ENCODE measurements at places on chromosomes 1 and 21.

- DNase-seq, result no peak
Observed at GRCh38 chr1:1614204-1614953, 921 bp upstream of the MIB2 start.

DNA sequence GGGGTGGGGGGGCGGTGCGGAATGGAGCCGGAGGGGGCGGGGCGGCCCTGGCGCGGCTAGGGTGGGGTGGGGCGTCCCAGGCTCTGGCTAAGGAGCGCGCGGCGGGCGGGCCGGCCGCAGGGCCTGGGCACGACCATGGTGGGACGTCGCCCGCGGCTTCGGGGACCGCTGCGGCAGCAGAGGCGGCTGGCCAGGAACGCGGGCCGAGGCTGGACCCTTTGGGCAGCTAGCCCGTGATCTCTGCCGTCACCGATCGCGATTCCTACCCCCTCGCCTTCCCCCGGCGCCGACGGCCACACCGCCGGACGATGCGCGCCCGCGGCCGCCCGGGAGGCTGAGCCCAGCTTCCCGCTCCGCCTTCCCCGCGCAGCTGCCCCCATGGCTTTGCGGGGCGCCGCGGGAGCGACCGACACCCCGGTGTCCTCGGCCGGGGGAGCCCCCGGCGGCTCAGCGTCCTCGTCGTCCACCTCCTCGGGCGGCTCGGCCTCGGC lies at the start of gene MAP3K21:
Gene MAP3K21, plus strand, starts transcription at position 74 of the 491 bp plus-strand sequence. Its CDS starts 305 bp downstream, at position 379.
- no peak for DNase-seq

GRCh38 chr1:175072099-175072951 lies 4.7 kb downstream of the TNN start:
- peak; percentile 58 for DNase-seq

GRCh38 chr1:235331401-235331800 lies 3.0 kb downstream of the GGPS1 start:
- DNase-seq, result no peak

GRCh38 chr1:220575718-220576497 lies 48.0 kb downstream of the MARK1 start:
- no peak for DNase-seq

- no peak for DNase-seq
Observed at GRCh38 chr1:102186536-102186935, 189.8 kb upstream of the OLFM3 start.

- DNase-seq, result no peak
Observed at GRCh38 chr1:61743716-61744580, 1.7 kb downstream of the PATJ start.

- DNase-seq, result no peak
Observed at GRCh38 chr1:22936681-22937080, 36.0 kb downstream of the LACTBL1 start.

- no peak for DNase-seq
Observed at GRCh38 chr21:38170704-38171682, 85.8 kb upstream of the KCNJ15 start.

DNA sequence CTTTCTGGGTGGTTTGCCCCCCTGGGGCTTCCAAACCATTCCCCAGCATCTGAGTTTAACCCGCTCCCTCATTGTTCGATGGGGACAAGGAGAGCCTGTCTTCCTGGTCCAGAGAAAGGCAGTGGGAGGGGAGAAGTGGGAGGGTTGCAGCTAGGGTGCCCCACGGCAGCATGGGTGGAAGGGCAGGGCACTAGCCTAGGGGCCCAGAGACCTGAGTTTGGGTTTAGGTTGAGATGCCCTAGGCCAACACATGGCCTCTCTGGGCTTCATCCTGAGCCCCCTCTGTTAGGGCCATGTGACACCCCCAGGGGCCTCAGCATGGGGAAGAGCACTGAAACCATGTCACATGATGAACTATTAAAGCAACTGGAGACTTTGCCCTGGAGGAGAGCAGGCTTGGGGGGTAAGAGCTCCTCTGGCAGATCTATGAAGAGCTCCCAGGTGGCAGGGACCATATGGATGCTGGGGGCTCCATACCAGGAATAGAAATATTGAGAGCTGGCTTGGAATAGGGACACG lies 9.7 kb upstream of the RUNX3 start:
- DNase-seq, result no peak

DNA sequence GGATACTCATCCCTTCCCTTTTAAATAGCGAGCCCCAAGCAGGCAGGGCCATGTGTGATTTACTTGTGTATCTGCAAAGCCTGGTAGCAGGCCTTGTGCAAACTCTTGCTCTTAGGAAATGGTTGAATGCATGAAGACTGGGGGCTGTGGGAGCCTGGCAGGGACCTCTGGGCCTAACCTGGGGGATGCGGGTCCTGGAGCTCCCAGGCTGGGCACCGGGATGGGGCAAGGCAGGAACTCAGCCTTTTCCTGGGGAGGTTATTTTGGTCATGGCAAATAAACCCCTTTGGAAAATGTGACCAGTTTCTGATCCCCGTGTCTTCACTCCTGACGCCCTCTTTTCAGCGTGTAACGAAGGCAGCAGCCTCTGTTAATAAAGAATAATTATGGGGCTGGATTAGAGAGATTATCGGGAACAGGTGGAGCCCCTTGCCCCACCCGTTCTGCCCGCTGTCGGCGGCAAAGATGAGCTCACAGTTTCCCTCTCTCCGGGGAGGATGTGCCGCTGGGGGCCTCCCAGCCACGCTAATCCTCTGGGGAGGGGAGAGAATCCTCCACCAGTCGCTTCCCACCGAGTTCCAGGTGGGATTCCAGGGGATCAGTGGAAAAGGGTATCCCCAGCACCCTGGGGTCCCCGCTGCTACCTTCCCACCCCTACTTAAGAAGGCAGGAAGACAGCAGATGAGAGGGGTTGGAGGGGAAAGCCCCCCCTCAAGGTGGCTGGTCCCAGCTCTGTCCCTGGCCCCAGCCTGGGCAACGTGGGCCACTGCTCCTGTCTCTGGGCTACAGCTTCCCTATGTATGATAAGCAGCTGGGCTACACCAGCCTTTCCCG lies 69.7 kb upstream of the WNT4 start:
- no peak for DNase-seq

DNA sequence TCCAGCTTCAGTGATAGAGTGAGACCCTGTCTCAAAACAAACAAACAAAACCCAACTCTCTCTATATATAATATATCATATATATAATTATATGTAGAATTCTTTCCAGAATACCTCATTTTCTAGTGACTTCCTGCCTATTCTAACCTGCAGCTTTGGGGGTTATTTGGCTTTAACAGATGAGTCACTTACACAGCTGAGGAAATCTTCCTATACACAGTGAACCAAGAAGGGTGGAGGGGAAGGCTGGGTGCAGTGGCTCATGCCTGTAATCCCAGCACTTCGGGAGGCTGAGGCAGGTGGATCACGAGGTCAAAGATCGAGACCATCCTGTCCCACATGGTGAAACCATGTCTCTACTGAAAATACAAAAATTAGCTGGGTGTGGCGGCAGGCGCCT lies 9.2 kb downstream of the RAB29 start:
- no peak for DNase-seq

GRCh38 chr1:230056098-230056497 lies 10.9 kb upstream of the GALNT2 start:
- DNase-seq, result no peak

DNA sequence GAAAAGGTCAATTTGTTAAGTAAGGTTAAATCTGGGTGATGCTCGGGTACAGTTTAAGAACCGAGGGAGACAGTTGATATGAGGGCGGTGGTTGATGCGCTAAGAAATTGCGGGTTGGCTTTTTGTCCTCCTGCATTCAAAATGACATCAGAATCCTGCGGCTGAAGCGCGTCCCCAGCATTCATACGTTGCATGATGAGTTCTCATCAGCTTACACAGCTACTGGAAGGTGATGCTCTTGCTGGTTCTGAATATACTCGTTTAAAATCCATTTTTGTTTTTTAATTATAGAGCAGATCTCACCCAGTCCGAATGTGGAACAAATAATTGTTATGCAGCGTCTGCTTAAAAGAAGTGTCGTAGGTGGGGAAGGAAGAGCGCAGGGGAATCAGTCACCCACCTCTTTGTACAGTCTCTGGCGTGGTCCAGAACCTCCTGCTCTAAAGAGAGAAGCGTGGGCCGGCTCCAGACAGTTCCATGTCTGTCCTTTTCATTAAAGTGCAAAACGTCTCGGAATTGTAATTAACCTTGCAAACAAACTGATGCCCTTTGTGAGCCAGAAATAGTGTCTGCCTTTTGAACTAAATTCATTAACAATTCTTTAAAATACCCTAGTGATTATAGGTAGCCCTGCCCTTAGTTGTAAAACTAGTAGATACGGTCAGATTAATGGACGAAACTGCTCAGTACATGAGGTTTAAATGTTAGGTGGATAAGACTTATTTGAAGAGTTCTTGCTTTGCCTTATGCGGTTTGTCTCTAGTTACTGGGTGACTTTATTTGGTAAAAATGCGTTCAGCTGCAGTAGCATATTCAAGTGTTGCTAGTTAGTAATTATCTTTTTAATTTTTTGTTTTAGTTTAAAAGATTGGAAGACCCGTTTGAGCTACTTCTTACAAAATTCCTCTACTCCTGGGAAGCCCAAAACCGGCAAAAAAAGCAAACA lies 741 bp downstream of the RGS2 start:
- peak; percentile 44 for DNase-seq

GRCh38 chr1:156785458-156785857 lies 18.1 kb downstream of the PRCC start:
- DNase-seq, result no peak

Data from NCI-H446 treated with DMSO at 0.1 percent for 48 hours (cell line).